ENCODE measurements at places on chromosomes 13 and 19.

DNA sequence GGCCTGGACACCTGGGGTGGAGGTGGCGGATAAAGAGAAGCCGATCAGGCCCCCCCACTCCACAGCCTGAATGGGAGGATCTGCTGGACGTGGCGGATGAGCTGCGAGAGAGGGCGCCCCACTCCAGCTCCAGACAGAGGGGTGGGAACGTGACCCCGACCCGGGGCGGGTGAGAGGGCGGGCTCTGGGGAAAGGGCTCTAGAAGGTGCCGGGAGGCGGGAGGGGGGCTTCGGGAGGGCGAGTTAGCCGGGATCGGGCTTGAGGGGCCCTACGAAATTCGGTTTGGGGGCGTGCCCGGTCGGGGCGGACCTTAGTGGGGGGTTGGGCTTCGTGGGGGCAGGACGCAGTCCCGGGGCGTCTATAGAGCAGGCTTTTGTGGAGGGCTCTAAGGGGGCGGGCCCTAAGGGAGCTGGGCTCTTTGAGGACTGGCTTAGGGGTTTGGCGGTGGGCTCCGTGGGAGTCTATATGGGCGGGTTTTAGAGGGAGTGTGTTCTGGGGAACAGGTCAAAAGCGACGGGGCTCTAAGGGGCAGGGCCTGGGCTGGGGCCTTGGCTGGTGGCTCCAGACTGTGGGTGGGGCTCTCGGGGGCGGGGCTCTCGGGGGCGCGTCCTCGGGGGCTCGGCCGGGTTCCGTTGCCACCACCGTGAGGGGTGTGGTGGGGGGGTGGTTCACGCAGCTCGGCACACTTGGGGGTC lies 4.1 kb upstream of the NANOS3 start:
- no peak for DNase-seq

- DNase-seq, result no peak
These were observed 21.0 kb upstream of the SPRY2 start for GRCh38 chr13:80361883-80362327.

- no peak for DNase-seq
These were observed 23.8 kb downstream of the VAV1 start for GRCh38 chr19:6796278-6796677.

DNA sequence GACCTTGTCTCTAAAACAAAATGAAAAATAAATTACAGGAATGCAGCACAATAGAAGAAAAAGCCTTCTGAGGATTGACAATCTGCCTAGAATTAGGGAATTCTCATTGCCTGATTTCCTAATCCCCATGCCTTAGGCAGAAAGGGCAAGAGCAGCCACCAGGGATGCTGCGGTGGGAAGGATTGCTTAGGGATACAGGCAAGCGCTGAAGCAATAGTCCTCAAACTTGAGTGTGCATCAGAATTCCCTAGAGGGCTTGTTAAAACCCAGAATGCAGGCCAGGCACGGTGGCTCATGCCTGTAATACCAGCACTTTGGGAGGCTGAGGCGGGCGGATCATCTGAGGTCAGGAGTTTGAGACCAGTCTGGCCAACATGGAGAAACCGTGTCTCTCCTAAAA lies 1.0 kb upstream of the OR7C2 start:
- no peak for DNase-seq

- DNase-seq, result no peak
These were observed 58.1 kb downstream of the MRPL57 start for GRCh38 chr13:21234526-21234925.

DNA sequence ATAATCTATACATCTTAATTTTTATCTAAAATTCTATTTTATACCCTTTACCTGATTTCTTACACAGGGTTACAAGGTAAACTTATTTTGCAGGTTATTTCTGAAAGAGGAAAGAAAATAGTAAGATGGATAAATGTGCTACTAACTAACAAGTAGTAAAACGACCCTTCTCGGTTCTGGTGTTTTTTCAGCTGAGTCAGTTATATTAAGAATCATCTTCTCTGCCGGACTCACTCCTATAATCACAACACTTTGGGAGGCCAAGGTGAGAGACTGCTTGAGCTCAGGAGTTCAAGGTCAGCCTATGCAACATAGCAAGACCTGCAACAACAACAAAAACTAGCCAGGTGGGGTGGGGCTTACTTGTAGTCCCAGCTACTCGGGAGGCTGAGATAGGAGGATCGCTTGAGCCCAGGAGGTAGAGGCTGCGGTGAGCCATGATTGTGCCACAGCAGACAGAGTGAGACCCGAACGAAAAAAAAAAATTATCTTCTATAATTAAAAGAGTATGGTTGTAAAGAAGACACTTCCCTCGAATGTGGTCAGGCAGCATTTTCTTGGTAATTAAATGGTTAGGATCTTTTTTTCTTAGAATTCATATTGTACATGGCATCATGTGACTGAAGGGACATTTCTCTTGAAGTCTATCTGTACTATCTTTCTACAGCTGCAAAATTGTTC lies 27.9 kb upstream of the RCBTB2 start:
- no peak for DNase-seq

GRCh38 chr13:85080691-85081090 lies 718.5 kb downstream of the SLITRK6 start:
- DNase-seq, result no peak

DNA sequence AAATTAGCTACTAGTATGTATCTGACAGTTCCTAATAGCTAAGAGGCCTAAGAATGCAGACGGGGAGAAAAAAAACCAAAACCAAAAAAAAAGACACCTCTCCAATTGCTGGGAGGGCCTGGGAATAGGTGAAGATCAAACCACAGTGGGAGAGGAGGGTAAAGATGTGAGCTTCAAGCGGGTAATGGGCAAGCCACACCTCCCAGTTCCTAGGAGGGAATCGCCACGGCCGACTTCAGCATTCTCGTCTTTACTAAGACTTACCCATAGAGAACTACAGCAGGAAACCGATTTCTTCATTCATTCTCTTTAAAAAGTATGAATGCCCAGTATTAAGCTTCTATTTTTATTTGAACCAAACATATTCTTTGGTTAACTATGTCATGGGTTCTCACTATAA lies 5.6 kb upstream of the EEF1AKMT1 start:
- DNase-seq, result no peak

GRCh38 chr13:97459215-97459777 lies 25.3 kb downstream of the RAP2A start:
- no peak for DNase-seq

GRCh38 chr13:98399756-98400155 lies 177.2 kb downstream of the STK24 start:
- no peak for DNase-seq

DNA sequence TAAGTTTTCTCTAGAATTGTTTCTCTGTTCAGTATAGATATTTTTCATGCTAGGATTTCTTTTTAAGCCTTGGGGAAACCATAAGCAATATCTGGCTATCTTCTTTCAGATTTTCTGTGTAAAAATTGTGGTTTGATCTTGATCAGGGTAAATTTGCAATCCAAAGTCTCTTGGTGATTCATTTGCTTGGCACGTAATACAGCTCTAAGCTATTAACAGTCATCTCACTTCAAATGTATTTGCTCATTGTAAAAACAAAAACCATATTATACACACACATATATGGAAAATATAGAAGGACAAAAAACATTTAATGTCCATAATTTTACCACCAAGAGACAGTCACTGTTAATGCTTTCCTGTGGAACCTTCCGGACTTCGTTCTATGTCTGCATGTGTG lies 191.0 kb downstream of the SHISA2 start:
- no peak for DNase-seq

Measured in stimulated activated CD8-positive, alpha-beta memory T cell treated with anti-CD3 and anti-CD28 coated beads, Interleukin-7, amount 100 ng/mL, for 1 hour (primary cell).